ENCODE measurements at places on chromosomes 16 and 17. TPM values are rescaled to one million over a fixed set of nuclear protein-coding genes. Genes with fewer than 3 reads are reported as not detected.

Gene GAS7
- total RNA-seq, result 1.0 TPM

Gene FN3K
- 13.8 TPM for total RNA-seq

Gene ZFP1
- 11.2 TPM for total RNA-seq

Gene DNAI2
- 0.07 TPM for total RNA-seq

Gene SMIM5
- total RNA-seq, result 0.34 TPM

Gene CDC6
- total RNA-seq, result 1.4 TPM

Gene TOX3
- not detected for total RNA-seq

Gene TMEM92
- 0.34 TPM for total RNA-seq

Gene STH
- total RNA-seq, result not detected

Gene TBC1D28
- total RNA-seq, result not detected
